ENCODE measurements at places on chromosomes 11 and 22.

GRCh38 chr11:116879800-116880625 is 42.6 kb upstream of the APOA1 start:
- peak; percentile 18 for DNase-seq

DNA sequence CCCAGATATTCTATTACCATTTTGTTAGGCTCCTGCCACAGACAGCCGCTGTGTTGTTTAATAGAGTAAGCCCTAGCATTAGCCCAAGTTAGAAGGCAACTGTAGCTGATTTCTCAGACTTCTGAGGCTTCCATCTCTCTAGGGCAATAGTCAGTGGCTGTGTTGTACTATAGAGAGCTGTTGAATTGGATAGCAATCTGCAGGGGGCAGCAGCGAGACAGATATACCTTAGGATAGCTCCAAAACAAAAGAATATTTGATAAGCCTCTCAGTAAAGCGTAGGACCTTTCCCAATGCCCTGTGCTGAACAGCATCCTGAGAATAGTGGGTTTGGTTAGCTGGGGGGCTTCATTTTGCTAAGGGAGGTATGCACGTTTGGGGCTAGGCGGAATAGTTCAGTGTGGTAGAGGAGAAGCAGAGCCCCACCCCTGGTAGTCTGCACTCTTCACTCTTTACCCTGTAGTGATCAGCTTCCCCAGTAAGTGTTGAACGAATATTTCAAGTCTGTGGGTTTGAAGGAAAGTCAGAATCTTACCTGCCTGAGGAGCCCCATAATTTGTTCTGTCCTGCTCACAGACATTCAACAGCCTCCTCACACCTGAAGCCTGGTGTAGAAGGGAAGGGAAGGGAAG is 515.1 kb downstream of the INSC start:
- DNase-seq = no peak

- DNase-seq = no peak
These were observed 331.1 kb upstream of the ARHGAP42 start for GRCh38 chr11:100356035-100356434.

- no peak for DNase-seq
These were observed 90.3 kb downstream of the C11orf87 start for GRCh38 chr11:109512249-109512648.
